Activated CD4-positive, alpha-beta T cell treated with anti-CD3 and anti-CD28 coated beads for 48 hours (primary cell): ENCODE measurements at places on chromosomes 7 and 10.
A peak's percentile ranks its signal among the peaks of the same experiment; 100 is the strongest.

DNA sequence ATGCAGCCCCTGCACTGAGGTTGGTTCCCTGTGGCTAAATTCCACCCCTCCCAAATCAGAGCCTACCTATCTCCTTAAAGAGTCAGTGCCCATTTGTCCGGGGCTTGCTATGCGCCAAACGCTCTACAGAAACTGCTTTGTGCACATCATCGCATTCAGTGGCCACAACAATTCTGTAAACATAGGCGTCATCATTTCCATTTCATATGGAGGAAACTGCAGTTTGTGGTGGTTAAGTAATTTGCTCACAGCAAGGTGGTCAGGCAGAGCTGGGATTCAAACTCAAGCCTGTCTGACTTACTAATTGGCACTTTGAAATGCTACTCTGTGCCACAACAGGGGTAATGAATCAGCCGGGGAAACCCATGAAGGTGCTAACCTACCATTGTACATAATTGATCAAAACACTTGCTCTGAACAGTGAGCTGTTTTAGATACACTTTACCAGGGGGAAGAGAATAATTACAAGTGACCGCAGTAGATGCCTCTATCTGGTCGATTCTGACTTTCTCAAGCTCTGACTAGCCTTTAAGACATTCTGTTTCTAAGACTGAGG is 775.5 kb downstream of the LRMDA start:
- no peak for DNase-seq

DNA sequence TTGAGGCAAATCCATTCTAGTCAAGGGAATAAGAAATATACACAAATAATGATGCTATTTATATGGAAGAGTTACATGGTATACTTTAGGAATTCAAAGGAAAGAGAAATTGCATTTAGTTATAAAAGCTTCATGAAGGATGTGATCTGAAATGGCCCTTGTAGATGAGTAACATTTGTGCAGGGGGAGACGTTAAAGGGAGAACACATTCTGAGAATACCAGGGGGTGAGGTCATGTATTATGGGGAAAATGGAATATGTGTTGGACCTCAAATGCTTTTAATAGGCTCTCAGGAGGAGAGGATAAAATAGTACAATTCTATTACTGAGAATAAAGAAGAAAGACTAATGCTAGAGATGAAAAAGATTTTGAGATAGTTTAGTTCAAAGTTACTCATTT is 122.5 kb upstream of the NOBOX start:
- DNase-seq: no peak

- DNase-seq: no peak
These were observed 72.0 kb downstream of the C10orf143 start for GRCh38 chr10:130038611-130039109.

GRCh38 chr7:87058744-87059524 is 520 bp downstream of the ELAPOR2 start:
- DNase-seq: peak; percentile 22

DNA sequence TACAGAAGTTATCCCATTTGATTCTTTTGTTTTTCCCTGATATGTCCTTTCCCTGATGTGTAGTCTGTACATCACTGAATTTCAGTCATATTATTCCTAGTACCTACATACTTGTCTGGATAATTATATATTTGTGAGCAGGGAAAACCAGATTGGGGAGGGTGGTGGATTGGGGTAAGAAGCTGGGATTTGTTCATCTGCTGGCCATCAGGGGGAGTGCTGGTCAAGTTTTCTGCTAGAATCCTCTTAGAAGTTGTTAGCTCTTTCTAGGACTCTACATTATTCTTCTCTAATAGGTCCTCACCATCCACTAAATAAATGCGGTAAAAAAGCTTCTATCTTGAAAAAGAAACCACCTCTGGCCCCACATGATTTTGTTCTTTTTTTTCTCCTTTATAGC is 232.7 kb upstream of the TAC1 start:
- peak; percentile 15 for DNase-seq

GRCh38 chr7:120334475-120334874 is 61.5 kb downstream of the KCND2 start:
- DNase-seq: no peak

- DNase-seq: no peak
These were observed 47.1 kb upstream of the CCNY start for GRCh38 chr10:35289198-35289597.

- no peak for DNase-seq
These were observed 6.1 kb downstream of the IMPDH1 start for GRCh38 chr7:128403676-128404075.

- DNase-seq: no peak
These were observed 585.8 kb downstream of the GATA3 start for GRCh38 chr10:8640301-8640700.

DNA sequence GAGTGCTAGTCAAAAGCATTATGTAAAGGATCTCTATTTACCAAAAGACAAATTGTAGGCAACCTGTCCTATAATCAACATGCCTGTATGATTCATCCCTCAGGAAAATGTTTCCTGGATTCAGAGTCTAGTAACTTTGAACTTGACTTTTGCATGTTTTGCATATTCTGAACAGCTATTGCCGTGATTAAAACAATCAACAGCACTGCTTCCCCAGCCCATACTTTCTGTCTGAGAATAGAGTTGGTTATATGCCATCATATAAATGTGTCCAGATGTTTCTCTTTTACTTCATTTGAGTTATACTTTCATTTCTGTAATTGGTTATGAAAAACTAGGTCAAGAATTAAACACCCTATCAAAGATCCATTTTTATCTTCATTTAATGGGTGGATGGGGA is 83.5 kb downstream of the ZMYND11 start:
- no peak for DNase-seq
